ENCODE measurements at places on chromosomes 4 and X. TPM values are rescaled to one million over a fixed set of nuclear protein-coding genes. Genes with fewer than 3 reads are reported as not detected.

- H3K4me3 ChIP-seq, result no peak overlapping the region
- no peaks in the 10 kb centered on the region for H3K36me3 ChIP-seq
- no peak for DNase-seq
- H3K4me1 ChIP-seq, result no peaks in the 10 kb centered on the region
Observed at GRCh38 chrX:11589641-11590040, 76.1 kb downstream of the ARHGAP6 start.

Gene PPP2R2C
- 26.7 TPM for total RNA-seq

GRCh38 chr4:128225148-128225547 lies 62.5 kb downstream of the PGRMC2 start:
- no peaks in the 10 kb centered on the region for H3K36me3 ChIP-seq
- DNase-seq, result no peak
- no peak overlapping the region for H3K4me3 ChIP-seq
- H3K4me1 ChIP-seq, result peaks cover 2% of the 10 kb centered on the region
- no peaks in the 10 kb centered on the region for H3K27me3 ChIP-seq

Gene TRIML2
- not detected for total RNA-seq

Gene ARAP2
- total RNA-seq, result 5.5 TPM

Gene SLITRK4
- not detected for total RNA-seq

Gene GPR173
- total RNA-seq, result 0.13 TPM

DNA sequence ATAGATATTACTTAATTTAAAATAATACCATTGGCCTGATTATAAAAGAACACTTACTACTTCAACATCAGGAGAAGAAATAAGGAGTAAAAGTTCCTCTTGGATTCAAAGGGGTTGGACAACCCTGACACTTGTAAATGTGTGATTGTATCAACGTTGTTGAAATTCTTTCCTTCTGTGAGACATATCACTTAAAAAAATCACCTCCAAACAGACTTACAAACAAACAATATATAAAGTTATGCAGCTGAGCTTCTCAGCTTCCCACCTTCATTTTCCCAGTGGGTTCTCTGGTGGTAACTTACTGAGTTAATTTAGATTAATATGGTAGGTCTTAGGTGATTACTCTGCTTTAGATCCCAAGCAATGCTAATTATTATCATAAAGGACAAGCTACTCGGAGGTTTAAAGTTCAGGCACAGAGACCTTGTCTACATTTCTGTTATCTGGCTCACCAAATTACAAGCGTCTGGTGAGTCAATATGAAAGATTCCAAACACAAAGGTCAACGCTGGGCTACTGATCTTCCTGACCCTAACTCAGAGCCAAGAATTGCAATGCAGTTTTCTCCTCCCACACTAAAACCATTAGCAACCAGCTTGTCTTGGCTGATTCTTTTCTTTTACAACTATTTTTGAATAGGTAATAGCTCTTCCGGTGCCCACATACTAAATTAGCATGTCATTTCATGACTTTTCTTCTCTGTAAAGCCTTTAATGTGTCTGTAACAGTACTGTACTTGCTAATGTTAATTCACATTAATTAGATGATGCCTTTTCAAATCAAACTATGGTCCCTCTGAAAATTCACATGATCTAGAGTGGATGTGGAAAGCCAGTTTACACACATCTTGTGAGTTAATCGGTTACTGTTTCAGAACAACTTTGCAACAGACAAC lies 157.6 kb downstream of the RASL11B start:
- no peaks in the 10 kb centered on the region for H3K36me3 ChIP-seq
- H3K4me3 ChIP-seq, result no peak overlapping the region
- H3K4me1 ChIP-seq, result 0 out of 2 replicates have a peak, but pooled peaks cover 4% of the 10 kb centered on the region
- no peaks in the 10 kb centered on the region for H3K27me3 ChIP-seq
- no peak overlapping the region for H3K27ac ChIP-seq

Gene BEX1
- not detected for total RNA-seq

Gene SLC2A9
- 3.5 TPM for total RNA-seq

Gene NDP
- not detected for total RNA-seq

Gene CORIN
- total RNA-seq, result not detected

GRCh38 chr4:138706201-138706600 lies 309.4 kb upstream of the NOCT start:
- no peaks in the 10 kb centered on the region for H3K36me3 ChIP-seq
- H3K27ac ChIP-seq, result no peak overlapping the region
- DNase-seq, result no peak
- H3K4me3 ChIP-seq, result no peak overlapping the region
- H3K27me3 ChIP-seq, result no peaks in the 10 kb centered on the region

DNA sequence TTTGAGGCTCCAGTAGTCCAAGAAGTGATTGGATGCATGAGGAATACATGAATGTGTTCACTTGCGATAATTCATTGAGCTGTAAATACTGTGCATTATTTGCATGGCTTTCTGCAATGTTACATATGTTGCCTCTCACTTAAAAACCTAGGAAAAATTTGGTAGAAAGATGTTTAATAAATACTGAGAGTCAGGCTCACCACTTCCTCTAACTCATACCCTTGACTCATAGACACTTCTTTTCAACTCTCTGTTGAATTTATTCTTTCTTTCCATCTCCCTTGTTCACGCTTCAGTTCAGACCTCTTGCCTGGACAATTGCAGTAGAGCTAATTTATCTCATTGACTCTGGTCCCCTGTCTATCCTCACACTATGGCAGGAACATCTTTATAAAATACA lies 35.8 kb upstream of the LEF1 start:
- H3K27ac ChIP-seq, result no peak overlapping the region
- no peak overlapping the region for H3K4me3 ChIP-seq
- DNase-seq, result no peak
- H3K36me3 ChIP-seq, result no peaks in the 10 kb centered on the region
- no peaks in the 10 kb centered on the region for H3K4me1 ChIP-seq

- H3K36me3 ChIP-seq, result no peaks in the 10 kb centered on the region
- H3K27ac ChIP-seq, result no peak overlapping the region
- no peak for DNase-seq
- H3K27me3 ChIP-seq, result no peaks in the 10 kb centered on the region
- H3K4me1 ChIP-seq, result no peaks in the 10 kb centered on the region
Observed at GRCh38 chr4:1978226-1978625, 30.5 kb downstream of the NELFA start.

- H3K4me1 ChIP-seq, result no peaks in the 10 kb centered on the region
- peaks cover 11% of the 10 kb centered on the region for H3K36me3 ChIP-seq
- no peak overlapping the region for H3K27ac ChIP-seq
Observed at GRCh38 chr4:7060346-7061150, 7.3 kb downstream of the GRPEL1 start.

GRCh38 chrX:110665223-110666002 lies 130.2 kb downstream of the CHRDL1 start:
- H3K27me3 ChIP-seq, result no peaks in the 10 kb centered on the region
- H3K36me3 ChIP-seq, result no peaks in the 10 kb centered on the region
- H3K4me3 ChIP-seq, result no peak overlapping the region
- no peak for DNase-seq
- no peaks in the 10 kb centered on the region for H3K4me1 ChIP-seq

- H3K27ac ChIP-seq, result no peak overlapping the region
- no peak overlapping the region for H3K4me3 ChIP-seq
- H3K4me1 ChIP-seq, result no peaks in the 10 kb centered on the region
- DNase-seq, result no peak
Observed at GRCh38 chrX:1325515-1326116, 11.0 kb upstream of the IL3RA start.

GRCh38 chr4:2811830-2812611 lies 19.1 kb downstream of the SH3BP2 start:
- H3K27ac ChIP-seq, result peak overlapping the region; percentile 72
- no peak for DNase-seq
- peaks cover 38% of the 10 kb centered on the region for H3K4me1 ChIP-seq
- H3K27me3 ChIP-seq, result no peaks in the 10 kb centered on the region
- no peaks in the 10 kb centered on the region for H3K36me3 ChIP-seq
- H3K4me3 ChIP-seq, result no peak overlapping the region

Gene CAMK2D
- total RNA-seq, result 29.5 TPM

Gene INTU
- total RNA-seq, result 3.7 TPM

DNA sequence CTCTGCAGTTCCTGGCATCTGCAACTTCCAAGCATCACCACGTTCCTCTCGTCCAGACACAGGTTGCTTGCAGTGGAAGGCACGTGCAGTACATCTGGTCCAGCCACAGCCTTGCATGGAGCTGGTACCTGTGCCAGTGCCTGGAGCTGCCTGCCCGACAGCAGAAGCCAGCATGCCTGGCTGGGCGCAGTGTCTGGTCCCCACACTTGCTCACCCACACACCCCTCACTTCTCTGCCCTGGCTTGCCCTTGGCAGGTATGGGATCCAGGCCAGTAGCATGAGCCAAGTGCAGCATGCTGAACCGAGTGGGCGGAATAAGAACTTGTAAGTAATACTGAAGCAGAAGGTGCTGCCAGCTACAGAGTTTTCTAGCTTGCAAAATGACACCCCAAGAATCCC lies 39.9 kb downstream of the SH3BGRL start:
- no peaks in the 10 kb centered on the region for H3K36me3 ChIP-seq
- no peaks in the 10 kb centered on the region for H3K4me1 ChIP-seq
- no peak overlapping the region for H3K27ac ChIP-seq
- DNase-seq, result no peak
- H3K27me3 ChIP-seq, result no peaks in the 10 kb centered on the region

GRCh38 chr4:41214136-41214824 lies at the start of gene APBB2:
TSS of gene APBB2 (minus strand) at chr4:41214542. CDS start at chr4:41033254, 181,288 bp downstream.
- no peaks in the 10 kb centered on the region for H3K27me3 ChIP-seq
- peak within 1 kb of the TSS; percentile 93 for H3K27ac ChIP-seq
- H3K4me1 ChIP-seq, result peaks cover 29% of the 10 kb centered on the region
- H3K36me3 ChIP-seq, result peaks cover 4% of the 10 kb centered on the region

- no peak for DNase-seq
- no peak overlapping the region for H3K4me3 ChIP-seq
- no peaks in the 10 kb centered on the region for H3K36me3 ChIP-seq
- no peak overlapping the region for H3K27ac ChIP-seq
Observed at GRCh38 chrX:71217298-71217697, 5.7 kb upstream of the GJB1 start.

Gene SPANXN3
- total RNA-seq, result not detected

Gene MAGEE1
- 1.6 TPM for total RNA-seq

GRCh38 chrX:124338733-124339514 lies 6.5 kb downstream of the TEX13D start:
- H3K4me3 ChIP-seq, result no peak overlapping the region
- no peak for DNase-seq
- no peak overlapping the region for H3K27ac ChIP-seq

DNA sequence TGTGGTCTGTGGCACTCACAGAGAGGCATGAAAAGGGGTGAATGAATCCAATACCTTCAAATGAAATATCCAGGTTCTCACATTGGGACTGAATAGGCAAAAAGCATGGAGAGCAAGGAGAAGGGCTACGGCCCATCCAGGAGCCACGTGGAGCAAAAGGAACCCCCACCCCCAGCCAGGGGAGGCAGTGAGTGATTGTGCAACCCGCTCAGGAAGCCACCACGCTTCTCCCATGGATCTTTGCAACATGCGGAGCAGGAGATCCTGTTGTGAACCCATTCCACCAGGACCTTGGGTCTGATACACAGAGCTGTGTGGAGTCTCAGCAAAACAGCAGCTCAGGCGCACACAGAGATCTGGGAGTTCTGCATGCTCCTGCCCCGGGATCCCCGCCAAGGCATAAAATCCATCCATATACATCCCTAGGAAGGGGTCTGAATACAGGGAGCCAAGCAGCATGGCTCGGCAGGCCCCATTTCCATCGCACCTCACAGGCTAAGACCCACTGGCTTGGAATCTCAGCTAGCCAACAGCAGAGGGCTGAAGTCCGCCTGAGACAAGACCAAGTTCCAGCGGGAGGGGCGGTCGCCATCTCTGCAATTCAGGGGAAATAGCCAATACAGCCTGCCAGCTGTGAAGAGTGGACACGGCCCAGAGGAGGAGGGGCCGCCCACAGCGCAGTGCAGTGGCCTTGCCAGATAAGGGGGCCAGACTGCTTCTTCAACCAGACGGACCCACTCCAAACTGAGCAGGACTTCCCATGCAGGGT lies 80.2 kb downstream of the FGF16 start:
- H3K36me3 ChIP-seq, result no peaks in the 10 kb centered on the region
- no peak overlapping the region for H3K27ac ChIP-seq
- no peak overlapping the region for H3K4me3 ChIP-seq
- no peaks in the 10 kb centered on the region for H3K27me3 ChIP-seq
- DNase-seq, result no peak

GRCh38 chr4:78484574-78484973 lies 67.0 kb upstream of the ANXA3 start:
- H3K36me3 ChIP-seq, result no peaks in the 10 kb centered on the region
- no peak for DNase-seq
- H3K27me3 ChIP-seq, result no peaks in the 10 kb centered on the region
- H3K27ac ChIP-seq, result no peak overlapping the region

Gene CTAG1A
- not detected for total RNA-seq

Gene L1CAM
- 819 TPM for total RNA-seq

DNA sequence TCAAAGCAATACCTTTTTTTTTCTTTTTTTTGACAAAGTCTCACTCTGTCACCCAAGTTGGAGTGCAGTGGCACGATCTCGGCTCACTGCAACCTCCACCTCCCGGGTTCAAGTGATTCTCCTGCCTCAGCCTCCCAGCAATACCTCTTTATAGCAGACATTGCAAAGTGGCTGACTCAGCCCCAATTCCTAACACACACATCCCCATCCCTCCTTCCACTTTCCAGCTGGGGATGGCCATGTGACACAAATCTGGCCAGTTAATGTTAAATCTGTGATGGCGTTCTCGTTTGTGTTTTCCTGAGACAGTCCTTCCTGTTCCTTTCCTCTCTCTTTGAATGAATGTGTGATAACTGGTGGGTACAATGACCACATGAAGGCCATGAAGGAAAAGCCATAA lies 276.2 kb upstream of the KLF3 start:
- H3K4me1 ChIP-seq, result no peaks in the 10 kb centered on the region
- no peaks in the 10 kb centered on the region for H3K36me3 ChIP-seq
- no peak overlapping the region for H3K4me3 ChIP-seq
- H3K27ac ChIP-seq, result no peak overlapping the region
- no peaks in the 10 kb centered on the region for H3K27me3 ChIP-seq

- no peaks in the 10 kb centered on the region for H3K27me3 ChIP-seq
- no peak overlapping the region for H3K27ac ChIP-seq
- no peaks in the 10 kb centered on the region for H3K4me1 ChIP-seq
- H3K4me3 ChIP-seq, result no peak overlapping the region
Observed at GRCh38 chr4:51932261-51932660, 87.9 kb downstream of the LRRC66 start.

- H3K27ac ChIP-seq, result no peak overlapping the region
- no peak overlapping the region for H3K4me3 ChIP-seq
Observed at GRCh38 chr4:8033829-8034528, 94.3 kb upstream of the AFAP1 start.

- no peaks in the 10 kb centered on the region for H3K27me3 ChIP-seq
- DNase-seq, result no peak
- no peaks in the 10 kb centered on the region for H3K36me3 ChIP-seq
- peak overlapping the region; percentile 73 for H3K4me3 ChIP-seq
Observed at GRCh38 chr4:113760795-113761619, 531 bp downstream of the CAMK2D start.

DNA sequence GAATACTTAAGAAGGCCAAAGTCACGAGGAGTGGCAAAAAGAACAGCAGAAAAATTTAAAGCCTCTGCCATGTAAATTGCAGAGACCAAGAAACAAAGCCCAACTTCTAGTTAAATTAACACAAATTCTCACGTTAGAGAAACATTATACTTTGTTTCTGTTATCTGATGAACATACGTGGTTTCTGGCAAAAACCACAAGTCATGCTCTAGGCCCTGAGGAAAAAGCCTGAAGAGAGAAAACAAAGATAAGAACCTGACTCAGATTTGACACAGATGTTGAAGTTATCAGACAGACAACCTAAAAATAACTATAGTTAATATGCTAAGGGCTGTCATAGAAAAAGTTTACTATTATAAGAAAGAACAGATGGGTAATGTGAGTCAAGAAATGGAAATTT lies 149.1 kb upstream of the PCDH10 start:
- H3K4me3 ChIP-seq, result no peak overlapping the region
- no peaks in the 10 kb centered on the region for H3K4me1 ChIP-seq
- H3K36me3 ChIP-seq, result no peaks in the 10 kb centered on the region
- no peak overlapping the region for H3K27ac ChIP-seq
- no peaks in the 10 kb centered on the region for H3K27me3 ChIP-seq

Gene ARMCX4
- 5.0 TPM for total RNA-seq

Gene OTUD6A
- not detected for total RNA-seq

All from Panc1 (cell line).